ENCODE measurements at places on chromosomes 2 and 18.

DNA sequence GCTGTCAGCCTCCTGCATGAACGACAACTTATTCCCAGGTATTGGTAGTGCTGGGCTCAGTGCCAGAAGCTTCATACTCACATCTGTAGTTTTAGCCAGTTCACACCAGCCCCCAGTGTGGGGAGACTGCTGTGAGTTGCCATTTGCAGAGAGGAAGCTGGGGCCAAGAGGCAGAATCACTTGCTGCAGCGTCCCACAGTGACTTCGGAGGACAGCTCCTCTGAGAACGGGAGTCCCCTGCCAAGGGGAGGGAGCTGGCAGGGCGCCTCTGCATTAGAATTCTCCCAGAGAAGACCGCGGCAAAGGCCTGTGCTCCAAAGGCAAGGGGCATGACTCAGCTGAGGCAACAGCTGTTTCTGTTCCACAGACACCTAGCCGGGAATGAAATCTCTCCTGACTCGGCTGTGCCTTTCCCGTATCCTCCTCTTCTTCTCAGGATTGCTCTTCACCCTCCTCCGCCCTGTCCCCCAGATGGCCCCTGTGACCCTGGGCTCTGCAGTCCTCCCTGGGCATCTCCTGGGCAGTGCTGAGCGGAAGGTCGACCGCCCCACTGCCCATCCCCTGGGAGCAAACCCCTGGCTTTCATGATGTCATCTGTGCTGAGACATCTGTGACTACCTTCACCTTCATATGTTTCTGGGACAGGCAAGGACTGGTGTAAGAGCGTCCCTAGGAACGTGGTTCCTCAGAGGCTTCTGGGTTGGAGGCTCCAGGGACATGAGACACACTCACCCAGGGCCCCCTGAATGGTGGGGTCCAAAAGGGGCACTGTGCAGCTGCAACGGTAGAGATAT is 18.0 kb downstream of the MAL start:
- no peak for DNase-seq

GRCh38 chr2:1864981-1865421 is 120.7 kb upstream of the PXDN start:
- DNase-seq = no peak

DNA sequence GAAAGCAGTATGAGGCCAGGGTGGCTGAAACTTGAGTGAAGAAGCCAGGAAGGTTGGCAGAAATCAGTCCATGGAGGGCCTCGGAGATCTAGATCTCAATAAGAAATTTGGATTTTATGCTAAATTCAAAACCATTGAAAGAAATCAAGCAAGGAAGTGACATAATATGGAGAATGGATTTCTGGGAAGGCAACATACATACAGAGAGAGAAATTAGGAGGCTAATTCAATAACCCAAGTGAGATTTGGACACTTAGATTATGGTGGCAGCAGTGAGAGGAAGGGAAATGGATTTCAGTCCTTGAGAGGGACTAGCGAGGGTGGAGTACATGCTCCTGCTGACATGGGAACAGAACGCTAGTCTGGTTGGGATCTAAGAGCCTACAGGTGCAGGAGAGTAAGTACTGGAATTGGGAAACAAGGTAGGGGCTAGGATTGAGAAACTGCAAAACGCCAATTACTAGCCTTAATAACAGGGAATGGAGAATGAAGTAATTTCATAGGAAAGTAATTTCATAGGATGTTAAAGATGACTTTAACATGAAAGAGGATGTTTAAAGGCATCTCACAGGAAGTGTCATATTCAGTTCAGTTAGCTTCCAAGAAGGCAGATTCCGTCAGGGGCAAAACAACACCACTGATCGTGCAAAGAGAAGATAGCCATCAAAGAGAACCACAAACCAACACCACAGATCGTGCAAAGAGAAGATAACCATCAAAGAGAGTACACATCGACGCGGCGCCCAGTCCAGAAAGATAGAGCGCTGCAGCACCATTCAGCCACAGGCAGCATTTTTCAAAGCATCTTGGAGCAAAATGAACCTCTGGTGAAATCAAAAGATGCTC is 27.2 kb downstream of the CDKL4 start:
- DNase-seq = peak; percentile 41

GRCh38 chr2:154370873-154371272 is 327.6 kb upstream of the KCNJ3 start:
- no peak for DNase-seq

GRCh38 chr18:50360611-50361010 is 14.2 kb upstream of the SKA1 start:
- DNase-seq = no peak

- no peak for DNase-seq
Observed at GRCh38 chr2:143717536-143718168, 588.4 kb downstream of the ARHGAP15 start.

DNA sequence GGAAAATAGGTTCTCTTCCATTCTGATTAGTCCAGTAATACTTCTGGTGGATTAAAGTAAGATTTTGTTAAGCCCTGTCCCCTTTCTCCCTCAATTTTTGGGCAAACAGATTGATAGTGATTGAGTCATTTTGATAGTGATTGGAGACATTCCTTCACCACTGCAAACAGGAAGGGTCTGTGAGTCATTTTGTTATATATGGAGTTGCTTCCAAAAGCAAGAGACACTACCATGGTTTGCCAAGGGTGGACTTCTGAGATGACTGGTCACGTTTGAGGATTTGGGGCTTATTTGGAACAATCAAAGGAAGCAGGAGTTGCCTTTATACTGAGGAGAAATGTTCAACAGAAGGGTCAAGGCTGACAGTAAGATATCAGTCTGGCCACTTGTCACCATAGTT is 249.9 kb downstream of the PARD3B start:
- DNase-seq = no peak

- no peak for DNase-seq
Observed at GRCh38 chr2:150939087-150939486, 322.6 kb downstream of the RBM43 start.

DNA sequence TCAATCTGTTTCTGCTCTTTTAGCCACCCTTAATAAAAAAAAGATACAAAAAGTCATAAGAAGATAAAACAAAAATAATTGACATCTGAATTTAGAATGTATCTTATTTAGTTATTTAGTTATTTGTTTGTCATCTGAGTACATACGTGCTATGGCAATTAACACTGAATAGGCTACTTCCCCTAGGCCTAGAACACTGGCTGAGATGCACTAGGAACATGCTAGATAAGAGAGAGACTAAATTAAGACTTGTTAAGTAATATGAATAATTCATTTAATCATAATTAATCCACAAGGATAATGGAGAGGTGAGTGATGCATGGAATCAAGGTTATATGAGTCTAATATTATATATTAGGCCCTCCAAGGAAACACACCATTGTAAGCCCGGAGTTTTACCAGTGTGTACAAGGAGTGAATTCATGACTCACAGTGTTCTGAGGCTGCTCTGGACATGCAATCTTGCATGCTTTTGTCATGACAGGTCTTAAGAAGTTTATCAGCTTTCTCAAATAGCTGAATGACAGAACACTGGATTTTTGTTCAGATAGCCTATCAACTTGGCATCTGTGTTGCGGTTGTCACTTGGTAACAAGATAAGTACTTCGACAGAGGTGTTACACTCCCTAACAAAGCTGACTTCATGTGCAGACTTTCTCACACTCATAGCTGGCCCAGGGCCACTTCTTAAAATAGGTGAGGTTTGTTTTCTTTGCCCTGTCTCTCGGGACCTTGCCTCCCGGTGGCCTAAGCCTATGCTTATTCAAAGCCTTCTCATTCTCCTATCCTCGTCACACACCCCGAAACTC is 5.0 kb upstream of the SERPINB2 start:
- DNase-seq = no peak

GRCh38 chr2:44707945-44708660 is 233.4 kb upstream of the SIX3 start:
- no peak for DNase-seq

DNA sequence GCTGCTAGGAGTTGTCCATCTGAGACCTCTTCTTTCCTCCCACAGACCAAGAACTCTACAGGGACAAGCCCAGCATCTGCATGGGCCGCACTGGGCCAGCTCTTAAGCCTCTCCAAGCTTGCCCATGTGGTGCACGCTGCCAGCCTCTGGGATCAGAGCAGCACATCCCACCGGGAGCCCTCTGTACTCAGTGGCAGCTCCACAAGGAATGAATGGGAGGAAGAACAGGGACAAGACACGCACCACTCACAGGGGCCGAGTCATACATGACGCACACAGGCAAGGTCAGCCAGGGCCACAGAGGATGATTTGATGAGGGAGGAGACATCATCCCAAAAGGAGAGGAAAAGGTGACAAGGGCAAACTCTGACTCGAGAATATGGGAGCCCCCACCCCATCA is 268.3 kb downstream of the KLHL29 start:
- no peak for DNase-seq

GRCh38 chr18:78945628-78946027 is 34.0 kb upstream of the SALL3 start:
- no peak for DNase-seq

- DNase-seq = no peak
Observed at GRCh38 chr2:217859926-217860325, 142.9 kb downstream of the TNS1 start.

DNA sequence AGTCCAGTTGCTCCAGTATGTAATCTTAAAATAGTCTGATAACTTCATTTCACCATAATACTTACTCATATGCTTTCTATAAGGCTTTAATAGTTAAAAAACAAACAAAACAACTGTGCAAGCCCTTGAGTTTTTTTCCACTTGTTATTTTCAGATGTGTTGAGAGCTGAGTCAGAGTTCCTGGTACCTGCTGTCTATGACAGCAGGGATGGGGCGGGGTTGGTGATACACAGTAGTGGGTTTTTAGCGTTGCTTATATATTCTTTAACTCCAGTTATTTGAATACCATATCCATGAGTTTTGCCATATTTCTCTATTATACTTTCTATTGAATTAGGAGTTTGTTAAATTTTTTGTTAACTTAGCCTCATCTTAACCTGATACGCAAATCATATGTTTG is 5.0 kb downstream of the NAPG start:
- DNase-seq = no peak

DNA sequence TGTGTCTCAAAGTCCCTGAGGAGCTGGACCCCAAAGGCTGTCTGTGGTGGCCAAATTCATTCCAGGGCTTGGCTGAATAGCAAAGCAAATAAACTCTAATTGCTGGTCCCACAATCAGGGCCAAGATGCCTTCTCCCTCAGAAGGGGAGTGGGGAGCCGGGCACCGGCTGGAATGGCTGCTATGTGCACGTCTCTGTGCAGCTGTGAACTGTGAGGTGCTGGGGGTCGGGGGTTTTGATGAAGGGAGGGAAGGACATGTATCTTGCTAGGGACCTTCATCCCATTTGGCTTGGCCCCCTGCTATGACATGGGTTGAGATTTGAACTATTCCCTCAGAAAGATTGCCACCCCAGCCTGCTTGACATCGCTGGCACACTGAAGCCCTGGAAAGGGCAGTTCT is 60.4 kb downstream of the CIB4 start:
- DNase-seq = no peak

DNA sequence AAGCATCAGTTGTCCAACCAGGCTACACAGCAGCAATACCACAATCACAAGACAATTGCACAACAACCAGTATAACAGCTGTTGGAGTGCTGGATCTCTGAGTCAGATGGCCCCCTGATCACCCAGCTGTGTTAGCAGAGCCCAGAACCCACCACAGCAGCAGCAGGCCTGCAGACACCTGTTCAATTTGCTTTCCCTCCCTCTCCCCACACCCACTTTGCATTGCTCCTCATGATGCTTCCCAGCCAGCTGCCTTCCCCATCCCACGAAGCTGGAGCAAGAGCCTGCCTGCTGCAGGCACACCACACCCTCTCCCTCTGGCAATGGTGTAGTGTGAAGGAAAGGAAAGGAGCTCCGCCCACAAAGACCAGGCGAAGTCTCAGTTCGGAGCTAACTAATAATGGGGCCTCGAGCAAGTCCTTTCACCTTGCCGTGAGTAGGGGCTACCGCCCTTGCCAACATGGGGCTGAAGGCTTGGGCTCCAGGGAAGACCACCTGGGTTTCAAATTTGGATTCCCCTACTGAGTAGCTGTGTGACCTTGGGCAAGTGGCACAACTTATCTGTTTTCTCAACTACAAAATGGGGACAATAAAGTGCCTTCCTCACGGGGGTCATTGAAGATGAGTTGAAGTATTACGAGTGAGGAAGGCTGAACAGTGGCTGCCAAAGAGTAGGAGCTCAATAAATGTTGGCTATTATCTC is 19.4 kb upstream of the ZBTB7C start:
- DNase-seq = no peak

DNA sequence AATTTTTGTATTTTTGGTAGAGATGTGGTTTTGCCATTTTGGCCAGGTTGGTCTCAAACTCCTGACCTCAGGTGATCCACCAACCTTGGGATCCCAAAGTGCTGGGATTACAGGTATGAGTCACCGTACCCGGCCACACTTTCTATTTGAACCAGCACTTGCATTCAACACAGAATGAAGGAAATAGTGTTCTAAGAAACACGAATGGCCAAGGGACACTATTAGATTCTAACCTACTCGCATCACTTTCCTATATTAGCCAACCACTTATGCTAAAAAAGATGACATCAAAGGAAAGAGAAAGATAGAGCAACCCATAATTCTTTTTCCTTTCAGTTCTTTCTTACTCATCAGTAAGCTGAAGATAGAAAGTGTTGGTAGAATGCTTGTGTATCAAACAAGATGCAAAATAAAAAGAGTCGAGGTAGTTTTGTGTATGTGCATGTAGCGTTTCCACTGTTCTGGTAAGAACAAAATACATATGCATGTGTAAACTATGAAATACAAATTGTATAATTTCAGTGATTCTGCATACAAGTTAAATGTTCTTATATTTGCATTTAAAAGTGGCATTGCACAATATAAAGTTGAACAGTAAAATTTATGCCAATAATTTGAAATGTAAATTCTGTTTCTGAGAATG is 247.6 kb downstream of the CDCA7 start:
- DNase-seq = no peak

GRCh38 chr18:37578886-37579513 is 13.4 kb upstream of the CELF4 start:
- DNase-seq = no peak
